ENCODE measurements at places on chromosomes 12 and 14. TPM values are rescaled to one million over a fixed set of nuclear protein-coding genes. Genes with fewer than 3 reads are reported as not detected.

DNA sequence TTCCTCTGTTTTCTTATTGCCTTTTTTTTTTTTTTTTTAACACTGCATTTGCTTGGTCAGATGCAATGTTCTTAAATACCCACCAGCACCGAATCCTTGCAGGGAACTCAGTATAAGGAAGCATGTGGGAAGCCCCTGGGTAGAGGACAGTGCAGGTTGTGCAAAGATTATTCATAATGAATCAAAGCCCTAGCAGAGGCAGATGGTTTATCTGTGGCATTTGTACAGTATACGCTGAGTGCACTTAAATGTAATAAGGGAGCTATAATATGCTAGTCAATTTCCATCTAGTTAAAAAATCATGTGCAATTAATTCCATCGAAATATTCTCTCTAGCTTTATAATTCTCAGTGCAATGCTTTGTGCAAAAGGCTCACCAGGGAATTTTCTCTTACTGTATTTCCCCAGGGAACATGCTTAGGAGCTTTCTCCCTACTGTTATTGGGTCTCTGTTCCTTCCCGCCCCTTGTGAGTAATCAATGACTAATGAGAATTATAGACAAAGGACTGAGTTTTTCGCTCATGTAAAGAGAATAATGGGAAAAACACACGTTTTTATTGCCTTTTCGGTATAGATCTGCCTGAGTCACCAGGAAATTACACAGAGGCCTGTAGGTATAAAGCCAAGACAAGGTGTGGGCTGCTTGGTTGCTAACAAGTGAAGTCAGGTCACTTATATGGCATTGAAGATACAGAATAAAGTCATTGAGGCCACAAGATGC lies 1214.3 kb upstream of the TMEM132C start:
- no peak for DNase-seq

GPATCH2L gene
- 14.4 TPM for total RNA-seq

- DNase-seq = no peak
Measured at GRCh38 chr14:59541731-59542130, 34.9 kb downstream of the CCDC175 start.

- no peak for DNase-seq
Measured at GRCh38 chr12:123895451-123895850, 77.2 kb downstream of the CCDC92 start.

GRCh38 chr12:45668641-45669040 lies 60.9 kb upstream of the ARID2 start:
- DNase-seq = no peak

DNA sequence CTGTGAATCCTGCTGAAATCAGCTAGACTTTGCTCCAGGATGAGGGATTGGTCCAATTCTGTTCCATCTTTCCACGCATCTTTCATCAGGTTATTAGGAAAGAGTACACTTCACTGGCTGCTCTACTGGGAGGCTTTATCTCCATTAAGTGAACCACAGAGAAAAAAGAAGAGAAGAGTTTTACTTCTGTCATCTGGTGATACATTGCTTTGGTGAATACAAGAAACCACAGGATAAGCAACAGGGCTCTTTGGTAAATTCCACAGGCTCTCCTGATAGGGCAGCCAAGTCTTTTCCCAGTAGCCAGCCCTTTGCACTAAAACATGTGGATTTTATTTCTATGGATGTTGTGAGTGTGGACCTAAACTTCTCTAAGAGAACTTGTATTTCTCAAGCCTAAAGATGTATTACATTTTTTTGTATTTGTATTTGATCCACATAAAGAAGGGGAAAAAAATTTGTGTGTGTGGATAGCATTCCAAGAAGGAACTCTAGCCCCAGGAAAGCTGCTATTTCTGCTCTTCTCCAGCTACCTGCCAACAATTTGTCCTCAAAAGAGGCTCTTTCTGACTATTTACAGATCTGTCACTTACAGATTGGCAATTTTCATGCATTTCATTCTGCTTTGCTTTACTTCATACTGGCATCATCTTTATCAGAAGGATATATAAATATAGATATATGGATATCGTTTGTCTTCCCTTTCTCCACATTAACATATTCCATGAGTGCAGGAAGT lies 1117.6 kb upstream of the TMEM132C start:
- DNase-seq = no peak

DNA sequence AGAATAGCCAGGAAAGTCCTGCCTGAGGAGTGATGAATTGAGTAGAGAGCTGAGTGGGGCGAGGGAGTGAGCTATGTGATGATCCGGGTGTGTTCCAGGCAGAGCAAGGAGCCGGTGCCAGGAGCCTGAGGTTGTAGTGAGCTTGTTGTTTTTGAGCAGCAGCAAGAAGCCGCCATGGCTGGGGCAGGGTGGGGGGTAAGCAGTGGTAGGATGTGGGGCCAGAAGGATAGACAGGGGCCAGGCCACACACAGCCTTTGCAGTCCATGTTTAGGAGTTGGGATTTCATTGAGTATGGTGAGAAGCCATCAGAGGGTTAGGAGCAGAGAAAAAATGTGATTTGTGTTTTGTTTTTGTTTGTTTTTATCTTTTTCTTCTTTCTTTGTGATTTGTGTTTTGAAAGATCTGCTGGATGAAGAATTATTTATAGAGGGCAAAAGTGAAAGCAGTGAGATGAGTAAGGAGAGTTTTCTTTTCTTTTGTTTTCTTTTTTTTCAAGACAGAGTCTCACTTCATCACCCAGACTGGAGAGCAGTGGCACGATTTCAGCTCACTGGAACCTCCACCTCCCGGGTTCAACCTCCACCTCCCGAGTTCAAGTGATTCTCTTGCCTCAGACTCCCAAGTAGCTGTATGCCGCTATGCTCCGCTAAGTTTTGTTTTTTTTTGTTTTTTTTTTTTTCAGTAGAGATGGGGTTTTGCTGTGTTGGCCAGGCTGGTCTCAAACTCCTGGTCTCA lies 92.3 kb upstream of the BCAT1 start:
- DNase-seq = peak; percentile 20

All from right lobe of liver (tissue), 6 donors.